ENCODE measurements at places on chromosomes 13 and 19.
A peak's percentile ranks its signal among the peaks of the same experiment; 100 is the strongest.

- DNase-seq = no peak
Measured at GRCh38 chr13:61084988-61085387, 330.7 kb downstream of the PCDH20 start.

GRCh38 chr19:46691104-46691503 is 25.8 kb downstream of the PRKD2 start:
- no peak for DNase-seq

DNA sequence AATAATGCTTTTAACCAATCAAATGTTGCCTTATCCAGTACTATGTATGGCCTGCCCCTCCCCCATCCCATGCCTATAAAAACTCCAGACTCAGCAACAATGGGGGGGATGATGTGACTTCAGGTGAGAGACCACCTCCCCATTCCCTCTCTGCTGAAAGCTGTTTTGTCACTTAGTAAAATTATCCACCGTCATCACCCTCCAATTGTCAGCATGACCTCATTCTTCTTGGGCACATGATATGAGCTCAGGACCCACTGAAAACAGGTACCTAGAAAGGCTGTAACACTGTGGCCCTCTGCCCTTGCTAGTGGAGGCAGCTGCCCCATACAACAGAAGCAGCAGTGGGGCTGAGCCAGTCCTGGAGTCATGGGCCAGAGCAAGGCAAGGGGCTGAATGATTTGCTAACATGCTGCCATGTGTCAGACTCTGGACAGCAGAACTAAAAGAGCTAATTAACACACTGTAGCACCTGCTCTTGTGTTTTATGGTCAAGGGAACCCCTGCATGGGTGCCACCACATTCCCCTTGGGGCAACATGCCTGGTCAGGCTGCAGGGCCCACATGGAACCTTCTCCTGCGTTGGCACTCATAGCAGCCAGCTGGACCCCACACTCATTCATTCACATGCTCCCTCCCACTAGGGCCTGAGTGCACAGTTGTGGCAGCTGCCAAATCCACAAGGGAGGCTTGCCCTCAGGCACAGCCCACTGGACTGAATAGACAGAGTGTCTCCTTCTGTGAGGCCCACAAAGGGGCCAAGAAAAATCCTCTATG is 722.2 kb upstream of the PCDH20 start:
- no peak for DNase-seq

DNA sequence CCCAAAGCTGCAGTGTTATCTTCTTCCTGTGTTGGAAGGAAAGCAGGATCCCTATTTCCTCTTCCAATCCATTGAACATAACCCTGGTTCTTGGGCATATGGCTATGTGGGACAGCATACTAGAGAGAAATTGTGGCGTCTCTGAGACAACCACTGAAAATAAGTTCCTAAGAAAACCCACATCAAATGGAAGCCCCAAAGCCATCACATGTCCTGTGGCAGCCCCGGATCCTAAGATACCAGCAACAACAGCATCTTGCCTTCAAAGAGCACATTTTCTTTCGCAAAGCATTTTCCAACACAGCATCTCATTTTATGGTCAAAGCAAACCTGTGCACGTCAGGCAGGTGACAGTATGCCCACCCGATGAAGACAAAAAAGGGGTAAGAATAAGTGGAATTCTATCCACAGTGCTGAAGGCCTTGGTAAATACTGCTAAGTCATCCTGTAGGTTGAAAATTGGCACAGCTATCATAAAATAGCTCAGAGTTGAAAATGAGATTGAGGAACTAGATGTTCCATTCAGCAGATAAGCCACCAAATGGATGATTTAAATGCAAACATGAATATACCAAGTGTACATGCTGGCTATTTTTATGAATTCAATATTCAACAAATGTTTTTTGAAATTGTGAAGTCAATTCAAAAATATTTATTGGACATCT is 232.2 kb downstream of the DLEU7 start:
- no peak for DNase-seq

DNA sequence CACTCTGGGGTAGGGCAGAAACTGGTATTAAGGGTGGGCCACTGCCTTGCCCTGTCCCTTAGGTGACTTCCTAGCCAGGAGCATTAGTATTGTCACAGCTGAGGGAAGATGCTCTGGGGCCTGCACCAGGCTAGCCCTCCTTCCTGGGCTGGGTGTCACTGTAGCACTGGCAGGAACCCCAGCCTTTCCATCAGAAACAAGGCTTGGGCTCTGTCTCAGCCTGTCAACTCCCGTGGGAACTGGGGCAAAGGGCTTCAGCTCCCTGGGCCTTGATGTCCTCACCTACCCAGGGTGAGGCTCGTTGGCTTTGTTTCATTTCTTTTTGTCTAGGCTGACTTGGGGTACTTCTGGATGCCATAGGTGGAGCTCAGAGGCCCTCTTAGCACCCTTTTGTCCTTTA is 18.0 kb downstream of the PAF1 start:
- no peak for DNase-seq

DNA sequence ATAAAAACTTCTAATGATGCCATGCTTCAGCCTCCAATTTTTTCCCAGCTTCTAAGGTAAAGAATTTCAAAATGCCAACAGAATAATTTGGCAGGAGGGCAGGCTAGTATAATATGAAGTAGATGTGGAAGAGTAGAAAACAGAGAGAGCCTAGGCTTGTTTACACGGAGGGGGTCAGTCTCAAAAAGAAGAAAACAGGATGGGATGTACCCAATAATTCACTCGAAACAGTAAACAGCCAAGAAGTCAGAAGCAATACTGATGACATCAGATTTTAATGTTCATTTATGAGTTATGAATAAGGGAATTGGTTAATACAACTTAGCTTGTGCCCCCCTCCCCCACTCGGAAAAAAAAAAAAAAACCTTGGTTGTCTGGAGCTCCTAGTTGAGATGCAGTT is 422.5 kb downstream of the FOXO1 start:
- no peak for DNase-seq

DNA sequence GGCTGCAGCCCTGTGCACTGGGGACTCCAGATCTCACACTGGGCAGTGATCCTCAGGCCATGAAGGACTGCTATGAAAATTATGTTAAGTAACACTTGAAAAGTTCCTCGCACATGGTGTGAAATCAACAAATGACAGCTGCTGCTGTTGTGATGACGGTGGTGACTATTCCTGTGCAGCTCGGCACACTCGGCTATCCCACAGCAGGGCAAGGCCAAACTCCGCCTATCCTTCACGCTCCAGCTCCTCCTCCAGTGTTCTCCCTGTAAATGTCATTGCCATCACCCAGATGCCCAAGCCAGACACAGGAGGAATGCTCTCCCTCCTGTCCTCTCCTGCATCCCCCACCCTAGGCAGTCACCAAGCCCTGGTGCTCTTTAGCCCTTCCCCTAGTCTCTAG is 31.3 kb downstream of the GRIK5 start:
- no peak for DNase-seq

- DNase-seq = no peak
Measured at GRCh38 chr19:39150235-39150634, 24.6 kb downstream of the PAK4 start.

GRCh38 chr13:27037571-27037970 is 134.0 kb downstream of the USP12 start:
- no peak for DNase-seq

GRCh38 chr13:43780666-43781065 is 6.1 kb downstream of the ENOX1 start:
- DNase-seq = no peak

GRCh38 chr13:64397701-64398100 is 2832.4 kb downstream of the PCDH9 start:
- DNase-seq = peak; percentile 4

GRCh38 chr13:45851171-45851921 is at the start of gene SIAH3:
SIAH3 (minus strand) TSS chr13:45851753; CDS start chr13:45851629, 124 bp downstream.
- DNase-seq = no peak

DNA sequence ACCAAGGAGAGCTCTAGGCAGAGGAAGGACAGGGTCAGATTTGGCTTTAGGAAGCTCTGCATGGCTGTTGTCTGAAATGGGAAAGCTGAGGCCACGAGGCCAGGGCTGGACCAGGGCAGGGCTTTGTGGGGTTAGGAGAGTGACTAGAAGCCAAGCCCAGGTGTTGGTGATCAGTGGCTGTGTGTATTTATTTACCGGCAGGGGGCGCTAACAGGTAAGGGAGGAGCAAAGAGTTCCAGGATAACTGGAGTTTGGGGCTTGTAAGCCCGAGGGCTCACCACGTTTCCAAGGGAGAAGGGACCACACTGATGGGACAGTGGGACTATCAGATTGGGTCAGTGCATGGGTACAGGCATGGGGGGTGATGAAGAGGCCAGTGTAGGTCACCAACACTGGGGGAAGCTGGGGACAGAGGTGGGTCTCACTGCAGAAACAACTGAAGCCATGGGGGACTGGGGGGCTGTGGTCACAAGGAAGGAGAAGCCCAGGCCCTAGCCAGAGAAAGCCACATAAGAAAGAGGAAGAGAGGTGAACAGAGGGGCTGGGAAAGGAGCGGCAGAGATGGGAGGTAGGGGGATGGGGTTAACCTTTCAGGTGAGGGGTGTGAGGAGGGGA is 3.9 kb downstream of the TMEM147 start:
- DNase-seq = no peak

DNA sequence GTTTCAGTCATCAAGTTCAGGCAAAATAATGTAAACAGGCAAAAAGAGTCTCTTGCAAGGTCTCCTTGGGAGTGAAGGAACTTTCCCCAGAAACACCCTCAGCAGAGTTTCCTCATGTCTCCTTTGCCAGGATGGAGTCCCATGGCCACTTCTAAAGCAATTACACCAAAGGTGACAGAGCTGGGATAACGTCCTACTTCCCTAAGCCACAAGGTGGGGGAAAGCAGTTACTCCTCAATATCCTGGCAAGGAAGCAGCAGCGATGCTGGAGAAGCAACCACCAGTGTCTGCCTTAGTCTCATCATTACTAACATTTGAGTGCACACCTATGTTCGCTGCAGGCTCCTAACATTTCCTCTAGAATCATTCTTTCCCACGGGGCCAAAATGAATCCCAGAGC is 88.6 kb downstream of the UBL3 start:
- no peak for DNase-seq

- DNase-seq = no peak
Measured at GRCh38 chr19:19342086-19343015, 21.7 kb downstream of the MAU2 start.

DNA sequence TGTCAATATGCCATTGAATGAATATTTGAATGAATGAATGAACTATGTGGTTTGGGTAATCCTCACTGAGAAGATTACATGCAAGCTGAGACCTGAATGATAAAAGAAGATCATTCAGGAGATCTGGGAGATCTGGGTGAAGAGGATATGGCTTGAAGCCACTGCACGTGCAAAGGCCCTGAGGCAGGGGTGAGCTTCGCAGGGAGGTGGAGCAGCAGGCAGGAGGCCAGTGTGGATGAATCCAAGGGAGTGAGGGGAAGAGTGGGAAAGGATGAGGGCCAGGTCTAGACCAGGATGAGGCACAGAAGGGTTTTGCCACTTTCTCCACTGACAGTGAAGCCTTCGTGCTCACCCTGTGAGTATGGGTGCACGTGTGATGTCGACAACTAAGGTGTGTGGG is 49.9 kb downstream of the ERICH4 start:
- no peak for DNase-seq

- no peak for DNase-seq
Measured at GRCh38 chr19:3359015-3359918, 7.1 kb upstream of the NFIC start.

- no peak for DNase-seq
Measured at GRCh38 chr13:39818953-39819352, 163.5 kb downstream of the COG6 start.

GRCh38 chr19:1556390-1557070 is 11.6 kb downstream of the MEX3D start:
- DNase-seq = no peak

DNA sequence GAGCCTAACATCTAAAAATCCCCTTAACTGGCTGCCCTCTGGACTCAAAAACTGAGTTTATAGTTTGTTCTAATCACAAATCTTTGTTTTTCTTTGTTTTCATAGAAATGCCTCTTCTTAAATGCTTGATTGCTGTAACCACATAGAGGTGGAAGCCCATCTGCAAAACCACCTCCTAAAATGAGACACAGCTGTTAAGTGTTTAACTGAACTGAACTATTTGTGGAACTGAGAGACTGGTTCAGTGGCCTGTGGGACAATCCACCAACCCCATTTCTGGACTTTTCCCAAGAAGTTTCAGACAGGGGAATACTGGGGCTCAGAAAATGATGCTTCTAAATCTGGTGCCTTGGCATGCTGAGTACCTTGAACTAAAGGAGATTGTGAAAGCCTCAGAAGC is 50.9 kb upstream of the TM9SF2 start:
- DNase-seq = no peak

DNA sequence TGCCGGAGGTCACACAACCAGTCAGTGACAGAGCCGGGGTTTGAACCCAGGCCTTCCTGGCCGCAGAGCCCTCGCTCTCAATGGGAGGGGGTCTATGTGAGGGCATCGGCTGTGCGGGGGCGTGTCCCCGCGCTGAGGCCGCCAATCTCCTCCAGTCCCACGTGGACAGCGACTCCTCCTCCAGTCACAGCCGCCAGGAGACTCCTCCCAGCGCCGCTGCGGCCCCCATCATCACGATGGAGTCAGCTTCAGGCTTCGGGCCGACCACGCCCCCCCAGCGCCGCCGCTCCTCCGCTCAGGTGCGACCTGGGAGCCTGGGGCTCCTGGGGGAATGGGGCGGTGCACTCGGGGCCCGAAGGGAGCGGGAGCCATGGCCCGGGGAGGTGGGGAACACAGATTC is 6.0 kb downstream of the SPRED3 start:
- DNase-seq = no peak

DNA sequence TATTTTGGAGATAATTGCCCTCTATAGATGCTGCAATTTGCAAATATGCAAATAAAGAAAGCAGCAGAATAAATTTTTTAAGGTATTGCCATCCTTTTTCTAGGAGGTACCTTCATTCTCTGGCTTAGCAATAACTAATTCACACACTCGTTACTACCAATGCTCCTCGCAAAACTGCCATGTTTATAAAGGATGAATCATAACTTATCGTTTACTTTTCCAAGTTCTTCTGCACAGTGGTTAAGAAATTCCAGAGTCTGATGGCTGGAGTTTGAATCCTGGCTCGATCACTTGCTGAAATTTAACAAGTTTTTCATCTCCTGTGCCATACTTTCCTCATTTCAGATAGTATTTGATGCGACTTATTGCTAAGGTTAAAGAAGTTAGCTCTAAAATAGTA is 708.6 kb upstream of the KLHL1 start:
- no peak for DNase-seq

DNA sequence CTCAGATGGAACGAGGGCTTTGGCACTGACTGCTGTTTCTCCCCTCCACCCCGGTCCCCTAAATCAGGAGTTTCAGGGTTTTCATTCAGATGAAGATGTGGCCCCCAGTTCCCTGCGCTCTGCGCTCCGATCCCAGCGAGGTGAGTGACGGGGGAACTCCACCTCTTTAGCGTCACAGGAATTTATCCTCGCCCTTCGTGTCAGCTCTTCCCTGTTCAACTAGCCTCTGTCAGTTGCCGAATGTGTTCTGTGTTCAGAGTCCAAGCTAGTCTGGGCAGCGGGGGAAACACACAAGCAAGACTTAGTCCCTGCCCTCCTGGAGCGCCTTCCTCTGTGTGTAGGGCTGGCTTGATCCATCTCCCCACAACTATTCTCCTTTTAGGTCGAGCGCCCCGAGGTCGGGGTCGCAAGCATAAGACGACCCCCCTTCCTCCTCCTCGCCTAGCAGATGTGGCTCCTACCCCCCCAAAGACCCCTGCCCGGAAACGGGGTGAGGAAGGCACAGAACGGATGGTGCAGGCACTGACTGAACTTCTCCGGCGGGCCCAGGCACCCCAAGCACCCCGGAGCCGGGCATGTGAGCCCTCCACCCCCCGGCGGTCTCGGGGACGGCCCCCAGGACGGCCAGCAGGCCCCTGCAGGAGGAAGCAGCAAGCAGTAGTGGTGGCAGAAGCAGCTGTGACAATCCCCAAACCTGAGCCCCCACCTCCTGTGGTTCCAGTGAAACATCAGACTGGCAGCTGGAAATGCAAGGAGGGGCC is 1.8 kb downstream of the KMT2B start:
- no peak for DNase-seq

Data from BJ (cell line).